ENCODE measurements at places on chromosomes 16 and 17. TPM values are rescaled to one million over a fixed set of nuclear protein-coding genes. Genes with fewer than 3 reads are reported as not detected.

- no peak for DNase-seq
- peaks cover 75% of the 10 kb centered on the region for H3K4me1 ChIP-seq
- peak overlapping the region; percentile 88 for H3K27ac ChIP-seq
- peak overlapping the region; percentile 76 for H3K4me3 ChIP-seq
- H3K36me3 ChIP-seq = peaks cover 7% of the 10 kb centered on the region
- H3K27me3 ChIP-seq = no peaks in the 10 kb centered on the region
Observed at GRCh38 chr16:89921131-89921701, 1.9 kb upstream of the TUBB3 start.

DNA sequence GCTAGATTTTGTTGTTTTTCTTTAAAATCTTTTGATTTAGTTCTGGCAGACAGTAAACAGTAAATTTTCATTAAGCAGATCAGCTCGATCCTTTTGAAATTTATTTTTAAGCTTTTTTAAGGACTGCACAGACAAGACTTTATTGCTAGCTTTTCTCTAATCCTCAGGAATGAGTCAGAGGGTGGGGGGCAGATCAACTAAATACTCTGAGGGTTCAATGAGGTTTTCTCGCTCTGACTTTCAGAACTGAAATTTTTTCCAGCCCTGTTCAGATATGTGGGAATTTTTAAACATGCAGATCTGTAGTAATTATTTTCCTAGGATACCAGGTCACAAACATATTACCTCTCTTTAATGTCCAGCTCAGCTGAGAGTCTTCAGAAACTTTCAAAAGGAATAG is 977.2 kb downstream of the CDH11 start:
- no peak overlapping the region for H3K4me3 ChIP-seq
- DNase-seq = no peak
- no peak overlapping the region for H3K27ac ChIP-seq
- no peaks in the 10 kb centered on the region for H3K4me1 ChIP-seq
- H3K36me3 ChIP-seq = no peaks in the 10 kb centered on the region

DNA sequence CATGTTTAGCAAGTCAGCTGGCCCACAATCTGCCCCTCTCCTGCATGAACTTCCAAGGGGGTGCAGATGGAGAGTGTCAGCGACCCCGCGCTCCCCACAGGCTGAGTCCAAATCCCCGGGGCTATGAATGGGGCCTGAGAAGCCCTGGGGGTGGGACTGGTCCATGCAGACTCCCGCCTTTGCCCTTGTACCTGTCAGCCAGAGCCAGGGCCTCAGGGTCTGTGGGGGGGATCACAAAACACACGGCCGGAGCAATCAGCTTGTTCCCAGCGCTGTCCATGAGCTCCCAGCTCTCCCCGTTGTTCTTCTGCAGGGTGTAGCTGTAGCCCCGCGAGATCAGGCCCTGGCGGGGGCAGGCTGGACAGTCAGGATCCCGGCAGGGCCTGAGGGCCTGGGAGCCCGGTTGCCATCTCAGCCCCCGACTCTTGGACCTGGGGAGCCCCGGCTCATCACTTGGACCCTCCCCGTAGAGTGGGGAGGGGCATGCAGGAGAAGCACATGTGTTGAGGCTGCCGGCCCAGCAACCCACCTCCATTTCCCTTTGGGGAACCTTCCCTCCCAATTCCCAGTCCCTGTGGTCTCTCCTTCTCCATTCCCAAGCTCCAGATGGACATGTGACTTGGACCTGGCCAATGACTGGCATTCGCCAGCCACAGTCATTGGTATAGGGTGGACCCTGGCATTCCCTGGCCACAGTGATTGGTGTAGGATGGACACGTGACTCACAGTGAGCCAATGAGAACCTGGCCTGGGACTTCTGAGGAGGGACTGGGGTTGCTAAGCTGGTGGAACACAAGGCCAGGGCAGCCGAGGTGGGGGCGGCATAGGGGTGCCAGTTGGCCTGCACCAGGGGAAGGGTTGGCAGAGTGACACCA is 42.4 kb downstream of the PPL start:
- no peak overlapping the region for H3K4me3 ChIP-seq
- no peak for DNase-seq
- H3K4me1 ChIP-seq = no peaks in the 10 kb centered on the region
- H3K27me3 ChIP-seq = no peaks in the 10 kb centered on the region
- H3K36me3 ChIP-seq = no peaks in the 10 kb centered on the region
- H3K27ac ChIP-seq = no peak overlapping the region

- DNase-seq = peak; percentile 98
- peak overlapping the region; percentile 68 for H3K27ac ChIP-seq
- H3K36me3 ChIP-seq = no peaks in the 10 kb centered on the region
- no peaks in the 10 kb centered on the region for H3K27me3 ChIP-seq
Observed at GRCh38 chr17:69967910-69968411, 107.1 kb upstream of the KCNJ16 start.

DNA sequence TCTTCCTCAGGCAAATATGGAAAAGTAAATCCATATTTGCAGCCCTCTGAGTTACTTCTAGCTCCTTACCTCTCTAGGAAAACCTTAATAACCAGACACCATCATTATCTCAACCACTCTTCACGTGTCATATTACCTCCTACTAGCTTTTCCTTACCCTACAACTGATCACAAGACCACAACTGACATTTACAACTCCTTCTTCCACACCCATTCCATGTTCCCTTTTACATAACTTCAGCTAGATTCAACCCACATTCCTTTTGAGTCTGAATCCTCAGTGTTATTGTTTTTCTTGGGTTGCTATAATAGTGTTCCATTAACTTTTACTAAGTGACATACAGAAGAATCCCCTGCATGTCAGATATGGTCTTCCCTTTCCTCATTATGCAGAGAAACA is 4.7 kb upstream of the OR1E2 start:
- DNase-seq = no peak
- H3K27me3 ChIP-seq = 0 out of 2 replicates have a peak, but pooled peaks cover 3% of the 10 kb centered on the region
- H3K4me3 ChIP-seq = no peak overlapping the region
- H3K36me3 ChIP-seq = no peaks in the 10 kb centered on the region

GRCh38 chr16:74717367-74717766 is 16.7 kb upstream of the MLKL start:
- no peaks in the 10 kb centered on the region for H3K27me3 ChIP-seq
- no peak overlapping the region for H3K27ac ChIP-seq
- no peaks in the 10 kb centered on the region for H3K4me1 ChIP-seq
- no peaks in the 10 kb centered on the region for H3K36me3 ChIP-seq

DNA sequence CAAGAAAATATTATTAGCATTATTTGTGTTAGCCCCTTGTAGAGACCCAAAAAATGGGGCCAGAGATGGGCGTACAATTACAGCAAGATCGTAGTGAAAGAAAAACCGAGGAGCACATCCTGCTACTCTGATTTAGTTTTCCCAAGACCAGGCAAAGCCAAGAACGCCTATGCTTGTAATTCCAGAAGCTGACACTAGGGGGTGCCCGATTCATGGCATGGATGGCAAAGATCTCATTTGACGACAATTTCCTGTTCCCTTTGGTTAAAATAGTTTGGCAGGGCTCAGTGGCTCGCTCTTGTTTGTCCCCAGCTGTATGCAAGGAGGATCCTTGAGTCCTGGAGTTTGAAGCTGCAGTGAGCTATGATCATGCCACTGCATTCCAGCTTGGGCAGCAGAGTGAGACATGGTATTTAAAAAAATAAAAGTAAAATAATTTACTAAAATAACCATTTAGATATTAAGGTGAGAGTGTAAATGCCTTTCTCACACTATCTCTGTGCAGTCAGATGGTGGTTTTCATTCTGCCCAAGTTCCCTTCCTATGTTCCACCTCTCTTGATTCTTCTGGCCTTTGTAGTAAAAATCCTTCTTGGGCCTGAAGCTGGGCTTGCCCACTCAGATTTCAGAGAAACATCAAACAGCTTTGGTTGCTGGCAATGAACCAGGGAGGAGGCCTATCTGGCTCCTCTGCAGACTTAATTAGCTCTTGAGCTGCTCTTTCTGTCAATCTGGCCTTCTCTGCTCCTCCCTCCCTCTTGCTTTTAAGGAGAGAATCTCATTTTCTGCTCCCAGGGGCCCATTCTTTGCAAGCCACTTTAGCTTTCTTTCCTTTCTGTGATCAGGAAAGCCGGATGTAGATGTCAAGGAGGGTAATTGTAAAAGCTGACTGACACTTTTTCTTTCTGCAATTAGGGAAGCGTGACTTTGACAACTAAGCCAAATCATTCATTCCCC is 31.2 kb downstream of the TMEM238L start:
- H3K36me3 ChIP-seq = no peaks in the 10 kb centered on the region
- no peak overlapping the region for H3K27ac ChIP-seq
- H3K4me1 ChIP-seq = no peaks in the 10 kb centered on the region
- H3K27me3 ChIP-seq = no peaks in the 10 kb centered on the region
- H3K4me3 ChIP-seq = no peak overlapping the region
- DNase-seq = no peak

DNA sequence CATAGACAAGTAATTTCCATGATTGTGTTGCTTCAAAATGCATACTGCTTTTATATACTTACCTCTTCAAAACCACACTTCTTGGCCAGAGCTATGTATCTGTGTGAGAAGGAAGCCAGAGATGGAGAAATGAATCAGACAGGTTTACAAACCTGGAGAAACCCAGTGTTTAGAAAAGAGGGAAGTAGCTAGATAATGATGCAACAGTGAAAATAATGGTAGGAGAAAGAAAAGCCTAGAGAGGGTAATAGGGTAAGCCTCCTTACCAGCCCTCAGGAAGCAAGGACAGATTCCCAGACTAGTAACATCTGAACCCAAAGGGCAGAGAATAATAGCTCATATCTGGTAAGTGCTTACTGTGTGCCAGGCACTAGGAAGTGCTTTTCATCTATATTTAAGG is 250.3 kb upstream of the CDH11 start:
- H3K27ac ChIP-seq = no peak overlapping the region
- no peaks in the 10 kb centered on the region for H3K27me3 ChIP-seq
- DNase-seq = no peak

DNA sequence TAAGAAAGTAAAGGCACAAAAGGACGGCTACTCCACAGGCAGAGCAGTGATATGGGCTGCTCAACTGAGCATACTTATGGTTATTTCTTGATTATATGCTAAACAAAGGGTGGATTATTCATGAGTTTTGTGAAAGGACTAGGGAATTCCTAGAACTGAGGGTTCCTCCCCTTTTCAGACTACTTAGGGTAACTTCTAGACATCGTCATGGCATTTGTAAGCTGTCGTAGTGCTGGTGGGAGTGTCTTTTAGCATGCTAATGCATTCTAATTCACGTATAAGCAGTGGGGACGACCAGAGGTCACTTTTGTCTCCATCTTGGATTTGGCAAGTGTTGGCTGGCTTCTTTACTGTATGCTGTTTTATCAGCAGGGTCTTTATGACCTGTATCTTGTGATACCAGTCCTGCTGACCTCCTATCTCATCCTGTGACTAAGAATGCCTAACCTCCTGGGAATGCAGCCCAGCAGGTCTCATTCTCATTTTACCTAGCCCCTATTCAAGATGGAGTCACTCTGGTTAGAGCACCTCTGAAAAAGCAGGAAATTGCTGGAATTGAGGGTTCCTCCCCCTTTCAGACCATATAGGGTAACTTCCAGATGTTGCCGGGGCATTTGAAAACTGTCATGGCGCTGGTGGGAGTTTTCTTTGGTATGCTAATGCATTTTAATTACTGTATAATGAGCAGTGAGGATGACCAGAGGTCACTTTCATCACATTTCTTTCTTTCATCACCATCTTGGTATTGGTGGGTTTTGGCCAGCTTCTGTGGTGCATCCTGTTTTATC is 388.5 kb downstream of the XYLT1 start:
- no peak overlapping the region for H3K4me3 ChIP-seq
- peaks cover 10% of the 10 kb centered on the region for H3K27me3 ChIP-seq
- H3K4me1 ChIP-seq = no peaks in the 10 kb centered on the region
- no peaks in the 10 kb centered on the region for H3K36me3 ChIP-seq

DNA sequence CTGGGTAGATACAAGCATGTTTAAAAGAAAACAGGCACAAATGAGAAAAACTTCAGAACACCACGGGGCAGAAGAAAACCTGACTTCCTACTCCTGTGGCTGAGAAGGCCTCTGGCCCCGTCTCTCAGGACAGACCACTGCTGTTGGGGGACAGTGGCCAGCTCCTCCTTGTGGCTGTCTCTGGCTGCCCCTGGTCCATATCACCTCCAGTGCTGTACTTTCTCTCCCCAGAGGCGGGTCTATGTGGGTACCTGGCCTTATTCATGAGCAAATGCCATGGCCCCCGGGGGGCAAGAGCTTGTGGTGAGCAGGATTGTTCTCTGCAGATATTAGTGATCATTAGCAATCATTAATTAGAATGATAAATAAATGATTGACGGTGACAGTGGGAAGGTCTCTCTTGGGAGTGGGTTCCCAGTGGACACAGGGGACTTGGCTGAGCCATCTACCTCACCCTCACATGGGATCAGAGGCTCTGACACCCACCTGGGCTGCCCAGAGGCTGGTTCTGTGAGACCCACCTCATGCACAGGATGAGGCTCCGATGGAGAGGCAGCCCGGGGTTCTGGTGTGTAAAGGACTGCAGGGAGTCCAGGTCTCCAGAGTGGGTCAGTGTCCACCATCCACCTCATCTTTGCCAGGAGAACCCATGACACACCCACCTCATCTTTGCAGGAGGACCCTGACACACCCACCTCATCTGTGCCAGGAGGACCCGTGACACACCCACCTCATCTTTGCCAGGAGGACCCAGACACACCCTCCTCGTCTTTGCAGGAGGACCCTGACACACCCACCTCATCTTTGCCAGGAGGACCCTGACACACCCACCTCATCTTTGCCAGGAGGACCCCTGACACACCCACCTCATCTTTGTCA is 30.6 kb upstream of the CBFA2T3 start:
- no peaks in the 10 kb centered on the region for H3K36me3 ChIP-seq
- no peak overlapping the region for H3K27ac ChIP-seq
- H3K4me1 ChIP-seq = no peaks in the 10 kb centered on the region
- DNase-seq = no peak

GRCh38 chr17:40617678-40618240 is 29.9 kb downstream of the SMARCE1 start:
- H3K4me3 ChIP-seq = no peak overlapping the region
- H3K4me1 ChIP-seq = no peaks in the 10 kb centered on the region
- H3K27me3 ChIP-seq = peaks cover 6% of the 10 kb centered on the region
- H3K36me3 ChIP-seq = no peaks in the 10 kb centered on the region

Gene ARHGDIG
- not detected for total RNA-seq

Gene RAP1GAP2
- 2.9 TPM for total RNA-seq

Gene HP
- 0.91 TPM for total RNA-seq

Gene TP53TG3C
- not detected for total RNA-seq

Gene KIF18B
- total RNA-seq = 7.8 TPM

Gene CASKIN1
- total RNA-seq = not detected

Gene HAS3
- total RNA-seq = 0.58 TPM

Measured in SJSA1 (cell line).